ENCODE measurements at places on chromosomes 2 and 18.
A peak's percentile ranks its signal among the peaks of the same experiment; 100 is the strongest.

DNA sequence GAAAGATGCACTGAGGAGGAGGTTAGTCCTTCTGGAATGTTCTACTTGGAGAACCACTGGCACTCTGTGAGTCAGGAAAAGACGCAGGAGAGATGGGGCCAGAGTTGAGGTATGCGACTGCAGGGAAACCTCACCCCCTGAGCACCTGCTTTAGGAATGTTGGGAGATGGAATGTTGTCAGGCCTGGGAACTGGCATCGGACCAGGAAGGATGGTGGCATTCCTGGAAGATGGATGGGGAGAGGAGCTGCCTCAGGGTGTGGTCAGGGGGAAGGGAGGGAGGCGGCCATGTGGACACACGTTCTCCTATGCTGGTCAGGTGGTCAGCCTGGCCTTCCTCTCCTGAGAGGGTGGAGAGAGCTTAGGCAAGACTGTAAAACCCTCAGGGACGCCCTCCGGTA lies 146.3 kb downstream of the CELF4 start:
- DNase-seq, result no peak

GRCh38 chr2:63977904-63978303 lies 41.3 kb downstream of the VPS54 start:
- no peak for DNase-seq

DNA sequence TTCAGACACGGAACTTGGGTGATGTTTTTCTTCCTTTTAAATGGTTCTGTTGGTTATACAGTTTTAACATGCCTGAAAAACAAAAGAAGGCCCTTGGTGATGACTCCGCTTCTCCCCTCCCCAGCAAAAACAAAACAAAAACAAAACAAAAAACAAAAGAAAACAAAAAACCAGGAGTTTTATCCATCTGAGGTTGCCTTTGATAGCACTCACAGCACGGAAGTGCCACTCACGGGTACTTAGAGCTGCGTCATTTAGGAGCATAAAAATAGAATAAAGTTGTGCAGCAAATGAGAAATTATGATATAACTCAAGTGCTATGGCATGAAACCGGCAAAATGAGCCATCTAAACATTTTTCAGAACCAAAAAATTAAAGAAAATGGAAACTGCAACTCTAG lies 57.7 kb downstream of the ZEB2 start:
- DNase-seq, result no peak

- DNase-seq, result no peak
These were observed 16.3 kb upstream of the ATOH8 start for GRCh38 chr2:85737481-85737880.

- no peak for DNase-seq
These were observed 83.1 kb downstream of the CTAGE1 start for GRCh38 chr18:22334567-22334966.

- no peak for DNase-seq
These were observed 58.2 kb downstream of the COPS8 start for GRCh38 chr2:237143676-237144440.

DNA sequence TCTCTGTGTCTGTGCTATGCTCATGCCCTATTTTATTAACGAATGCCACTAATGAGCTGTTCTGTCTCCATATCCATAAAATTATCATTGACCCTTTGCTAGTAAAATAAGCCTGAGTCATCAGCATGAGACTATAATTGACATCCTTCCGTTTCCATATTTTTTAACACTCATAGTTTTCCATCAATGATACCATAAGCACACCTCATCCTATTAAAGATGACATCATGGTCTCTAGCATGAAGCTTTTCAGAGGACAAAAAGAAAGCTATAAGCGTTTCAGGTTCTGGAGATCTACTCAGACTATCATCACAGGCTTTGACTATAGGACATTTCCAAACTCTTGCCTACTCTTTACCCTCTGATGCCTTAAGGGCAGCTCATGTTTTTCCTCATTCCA lies 1.2 kb upstream of the DSC2 start:
- DNase-seq, result no peak

DNA sequence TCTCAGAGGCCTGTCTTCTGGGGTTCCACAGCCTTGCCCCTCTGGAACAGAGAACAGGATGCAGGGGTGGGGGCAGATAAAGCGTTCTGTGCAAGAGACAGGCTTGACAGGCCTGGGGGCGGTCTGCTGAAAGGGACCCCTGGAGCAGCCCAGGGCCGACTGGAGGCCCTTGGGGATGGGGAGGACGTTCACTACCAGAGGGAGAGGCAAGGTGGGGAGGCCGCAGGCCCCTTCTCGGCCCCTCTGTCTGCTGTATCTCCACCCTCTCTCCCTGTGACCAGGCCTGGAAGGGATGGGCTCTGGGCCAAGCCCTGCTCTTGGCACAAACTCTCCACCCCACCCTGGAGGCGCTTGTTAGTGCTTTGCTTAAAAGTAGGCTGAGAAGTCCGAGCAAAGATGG lies 27.3 kb upstream of the INHBB start:
- no peak for DNase-seq

DNA sequence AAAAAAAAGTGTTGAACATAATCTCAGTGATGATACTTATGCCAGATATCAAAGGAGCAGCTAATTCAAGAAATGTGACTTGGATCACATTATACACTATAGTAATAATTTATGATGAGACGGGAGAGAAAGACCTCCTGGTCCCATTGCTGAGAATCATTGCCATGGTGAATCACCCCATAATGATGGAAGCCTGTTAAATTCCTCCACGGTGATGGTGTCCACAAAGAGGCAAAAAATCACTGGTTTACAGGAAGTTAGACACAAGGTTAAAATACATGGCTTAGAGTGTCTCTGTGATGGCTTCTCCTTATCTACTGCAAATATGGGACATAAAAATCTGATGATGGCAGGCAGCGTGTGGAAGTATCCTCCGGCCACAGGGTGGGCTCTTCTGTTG lies 210.0 kb downstream of the CDH2 start:
- DNase-seq, result no peak

- DNase-seq, result no peak
These were observed 6.6 kb downstream of the NTSR2 start for GRCh38 chr2:11663427-11663826.

DNA sequence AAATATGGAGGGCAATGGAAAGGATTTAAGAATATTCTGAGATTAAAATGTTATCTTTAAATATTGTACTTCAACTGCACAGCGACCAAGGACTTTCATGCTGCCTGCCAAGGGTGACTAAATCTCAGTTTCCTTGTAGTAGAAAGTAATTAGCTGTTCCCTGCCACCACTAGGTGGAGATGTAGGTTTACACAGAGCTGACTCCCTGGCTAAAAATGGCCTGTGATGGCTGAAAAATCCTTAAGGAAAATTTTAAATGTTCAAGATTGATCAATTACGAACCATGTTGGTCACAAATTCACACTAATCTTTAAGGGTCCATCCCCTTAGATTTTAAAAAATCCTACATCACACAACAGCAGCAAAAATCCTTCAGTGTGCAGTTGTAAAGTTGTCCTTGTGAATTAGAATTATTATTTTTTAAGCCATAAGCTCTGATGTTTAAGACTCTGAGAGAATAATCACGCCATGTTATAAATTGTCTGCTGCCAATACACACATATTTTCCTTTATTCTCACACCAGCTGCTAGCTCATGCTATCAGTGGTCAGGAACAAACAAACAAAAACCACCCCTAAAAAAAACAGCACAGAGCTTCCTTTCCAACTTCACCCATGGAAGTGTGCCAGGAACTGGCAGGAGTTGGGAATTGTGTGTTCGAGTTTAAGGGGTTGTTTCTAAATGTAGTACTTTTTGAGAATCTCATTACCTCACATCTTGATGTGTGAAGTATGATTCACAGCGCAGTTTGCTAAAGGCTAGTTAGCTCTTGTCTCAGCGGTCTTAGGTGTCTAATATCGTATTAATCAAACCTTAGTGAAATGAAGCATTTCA lies 399.8 kb downstream of the TMEM182 start:
- DNase-seq, result peak; percentile 5
